NCI-H1694 treated with DMSO at 0.1 percent for 48 hours (cell line): ENCODE measurements at places on chromosomes 16 and 17.

DNA sequence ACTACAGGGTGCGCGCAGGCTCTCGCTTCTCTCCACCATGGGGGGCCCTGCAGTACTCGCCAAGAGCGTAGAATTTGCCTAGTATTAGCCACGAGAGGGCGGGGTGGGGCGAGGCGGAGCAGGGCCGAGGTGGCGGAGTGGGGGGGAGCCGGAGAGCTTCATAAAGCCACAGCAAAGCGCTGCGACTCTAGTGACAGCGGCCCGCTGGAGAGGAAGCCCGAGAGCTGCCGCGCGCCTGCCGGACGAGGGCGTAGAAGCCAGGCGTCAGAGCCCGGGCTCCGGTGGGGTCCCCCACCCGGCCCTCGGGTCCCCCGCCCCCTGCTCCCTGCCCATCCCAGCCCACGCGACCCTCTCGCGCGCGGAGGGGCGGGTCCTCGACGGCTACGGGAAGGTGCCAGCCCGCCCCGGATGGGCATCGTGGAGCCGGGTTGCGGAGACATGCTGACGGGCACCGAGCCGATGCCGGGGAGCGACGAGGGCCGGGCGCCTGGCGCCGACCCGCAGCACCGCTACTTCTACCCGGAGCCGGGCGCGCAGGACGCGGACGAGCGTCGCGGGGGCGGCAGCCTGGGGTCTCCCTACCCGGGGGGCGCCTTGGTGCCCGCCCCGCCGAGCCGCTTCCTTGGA, at the start of gene TBX21:
TSS of gene TBX21 (plus strand) at position 190 of the 627 bp plus-strand sequence. CDS start at position 409, 219 bp downstream.
- DNase-seq, result peak; percentile 64

DNA sequence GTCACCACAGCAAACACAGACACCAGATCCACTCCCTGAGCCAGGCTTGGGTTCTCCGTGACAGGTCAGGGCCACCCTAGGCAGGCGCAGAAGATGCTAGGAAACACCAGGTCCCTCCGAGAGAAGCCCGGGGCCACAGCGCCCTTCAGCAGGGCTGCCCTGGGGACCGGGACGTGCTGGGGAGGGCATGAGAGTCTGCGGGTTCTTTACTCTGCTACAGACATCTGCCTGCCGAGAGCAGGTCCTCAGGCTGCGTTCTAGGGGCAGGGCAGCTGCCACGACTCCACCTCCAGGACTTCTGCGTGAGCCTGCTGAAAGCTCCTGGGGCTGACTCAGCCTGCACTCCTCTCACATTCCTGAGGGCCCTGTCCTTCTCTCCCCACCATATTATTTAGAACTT, 11.4 kb downstream of the MYLK3 start:
- DNase-seq, result no peak

DNA sequence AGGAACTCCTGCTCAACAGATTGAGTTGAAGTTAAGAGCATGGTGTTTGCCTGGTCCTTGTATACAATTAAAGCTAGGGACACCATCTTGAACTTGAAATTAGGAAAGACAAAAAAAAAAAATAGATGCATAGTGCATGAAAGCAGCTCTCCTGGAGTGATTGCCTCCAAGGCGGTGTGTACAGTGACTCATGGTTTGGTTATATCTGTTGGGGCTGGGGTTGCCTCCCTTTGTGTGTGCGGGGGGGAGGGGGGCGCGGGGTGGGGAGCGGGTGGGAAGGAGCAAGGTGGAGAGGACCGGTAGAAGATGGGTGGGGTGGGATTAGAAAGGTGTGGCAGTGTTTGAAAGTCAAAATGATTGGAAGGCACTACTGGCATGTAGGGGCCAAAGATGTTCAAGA, 3.4 kb downstream of the TMED6 start:
- DNase-seq, result no peak

- DNase-seq, result peak; percentile 66
Measured at GRCh38 chr17:45098869-45099616, 33.3 kb downstream of the PLCD3 start.

GRCh38 chr17:55768936-55769624, 18.2 kb downstream of the PCTP start:
- DNase-seq, result no peak

DNA sequence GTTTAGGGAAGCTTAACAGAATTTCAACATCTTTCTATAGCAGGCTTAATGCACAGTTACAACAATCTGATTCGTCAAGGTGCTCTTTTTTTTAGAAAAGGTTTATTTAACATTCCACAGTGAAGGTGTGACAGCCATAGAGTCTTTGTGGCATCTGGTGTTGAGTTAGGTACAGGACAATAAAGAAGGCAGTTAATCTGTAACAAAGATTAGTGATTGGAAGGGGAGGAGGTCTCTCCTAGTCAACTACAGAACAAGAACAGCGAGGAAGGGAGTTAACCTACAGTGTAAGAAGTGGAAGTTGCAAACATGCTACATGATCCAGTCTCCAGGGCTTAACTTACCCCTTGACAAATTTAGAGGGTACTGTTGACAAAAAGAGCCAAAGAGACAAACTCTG, 3.0 kb upstream of the ZDHHC7 start:
- no peak for DNase-seq

DNA sequence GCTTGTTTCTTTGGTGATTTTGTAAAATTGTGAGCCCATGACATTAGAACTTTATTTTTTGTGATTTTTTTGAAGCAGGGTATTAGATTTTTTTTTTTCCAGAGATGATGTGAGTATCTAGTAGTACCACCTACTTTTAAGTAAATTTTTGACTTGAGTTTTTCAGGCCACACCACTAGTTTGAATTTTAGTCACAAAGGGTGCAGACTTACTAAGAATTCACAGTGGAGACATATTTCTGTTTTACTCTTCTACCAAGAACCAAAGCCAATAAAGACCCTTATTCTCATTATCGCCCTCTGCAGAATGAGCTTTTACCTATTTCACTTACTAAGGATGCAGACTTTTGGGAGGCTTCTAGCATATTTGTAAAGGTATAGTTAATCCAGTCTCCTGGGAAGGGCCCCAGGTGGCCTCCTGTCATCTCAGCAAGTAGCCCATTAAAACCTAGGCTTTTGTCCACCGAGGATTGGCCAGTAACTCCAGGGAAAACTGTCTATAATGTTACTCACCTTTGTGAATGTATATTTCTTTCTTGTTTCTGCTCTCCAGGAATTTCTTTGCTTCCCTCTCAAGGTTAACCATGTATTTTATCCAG, 30.6 kb downstream of the NLK start:
- DNase-seq, result no peak

DNA sequence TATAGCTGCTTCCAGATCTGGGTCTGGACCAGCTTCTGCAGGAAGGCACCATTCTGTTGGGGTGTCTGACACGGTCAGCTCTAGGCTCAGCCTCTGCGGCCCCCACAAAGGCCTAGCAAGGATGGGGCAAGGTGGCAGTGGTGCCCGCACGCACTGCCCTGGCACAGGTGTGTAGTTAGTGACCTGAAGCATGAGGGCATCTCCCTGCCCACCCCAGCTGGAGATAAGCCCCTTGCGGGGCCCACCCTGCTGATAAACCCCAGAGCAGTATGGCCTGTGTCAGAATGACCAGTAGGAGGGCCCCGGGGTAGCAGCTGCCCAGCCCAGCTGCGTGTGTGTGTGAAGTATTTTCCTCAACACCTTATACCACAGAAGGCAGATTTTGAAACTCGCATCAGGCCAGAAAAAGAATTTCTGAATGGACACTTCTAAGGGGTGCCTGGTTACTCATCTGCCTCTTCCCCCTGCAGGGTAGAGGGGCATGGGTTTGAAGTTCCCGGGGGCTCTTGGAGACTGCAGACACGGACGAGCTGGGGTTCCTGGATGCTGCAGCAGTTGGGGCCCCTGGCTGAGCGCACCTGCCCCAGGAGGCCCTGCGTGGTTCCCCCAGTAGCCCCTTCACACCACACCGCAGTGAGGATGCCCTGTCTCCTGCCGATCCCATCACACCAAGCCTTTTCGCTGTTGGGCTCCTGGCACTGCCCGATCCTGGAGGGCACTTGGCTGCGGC, 4.5 kb downstream of the ARHGDIA start:
- no peak for DNase-seq

DNA sequence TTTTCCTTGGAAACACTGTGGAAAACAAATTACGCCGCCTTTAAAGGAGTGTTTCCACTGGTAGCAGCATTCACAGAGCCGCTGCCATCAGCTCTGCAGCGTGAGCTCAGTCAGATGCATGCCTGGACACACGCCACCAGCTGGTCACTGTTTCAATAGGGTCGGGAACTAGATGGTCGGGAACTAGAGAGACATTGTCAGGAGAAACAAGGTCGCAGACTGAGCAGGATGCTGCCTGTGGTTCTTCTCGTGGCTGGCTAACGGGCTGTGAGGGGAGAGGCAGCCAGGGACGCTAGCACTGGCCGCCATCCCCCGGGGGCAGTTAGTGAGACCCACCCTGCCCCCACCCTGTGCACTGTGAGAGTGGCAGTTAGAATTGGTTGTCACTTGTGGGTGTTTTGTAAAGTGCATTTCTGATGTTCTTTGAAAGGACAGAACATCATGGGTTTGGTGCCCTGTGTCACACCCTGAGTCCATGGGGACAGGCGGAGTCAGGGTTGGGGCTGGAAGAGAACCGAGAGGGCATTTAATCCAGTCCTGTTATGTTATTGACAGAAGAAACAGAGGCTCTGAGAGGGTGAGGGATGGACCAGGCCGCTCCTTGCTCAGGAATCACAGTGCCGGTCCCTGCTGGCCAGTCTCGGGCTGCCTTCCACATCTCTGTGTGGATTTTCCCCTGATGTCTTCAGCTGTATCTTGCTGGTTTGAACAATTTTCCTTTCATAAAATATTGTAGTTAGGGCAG, 86.3 kb downstream of the SPECC1 start:
- peak; percentile 64 for DNase-seq

- no peak for DNase-seq
Measured at GRCh38 chr17:72613396-72613795, 479.1 kb downstream of the SLC39A11 start.

- DNase-seq, result no peak
Measured at GRCh38 chr17:47076171-47076570, 97.1 kb upstream of the RPRML start.

GRCh38 chr16:85867189-85867588, 31.8 kb upstream of the IRF8 start:
- DNase-seq, result no peak

GRCh38 chr16:78259873-78260272, 160.4 kb downstream of the WWOX start:
- DNase-seq, result no peak

GRCh38 chr17:60594734-60595133, 5.3 kb upstream of the PPM1D start:
- DNase-seq, result peak; percentile 86

DNA sequence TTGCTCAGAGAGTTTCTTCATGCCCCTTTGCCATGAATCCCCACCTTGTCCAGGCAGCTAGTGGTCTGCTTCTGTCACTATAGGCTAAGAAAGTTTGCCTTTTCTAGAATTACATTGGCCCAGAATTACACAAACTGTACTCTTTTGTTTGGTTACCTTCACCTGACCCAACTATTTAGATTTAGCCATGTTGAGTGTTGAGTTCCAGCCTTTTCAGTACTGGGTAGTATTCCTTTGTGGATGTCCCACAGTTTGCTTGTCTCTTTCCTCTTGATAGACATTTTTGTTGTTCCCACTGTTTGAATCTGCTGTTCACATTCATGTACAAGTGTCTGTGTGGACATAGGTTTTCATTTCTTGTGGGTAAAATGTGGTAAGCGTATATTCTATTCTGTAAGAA, 22.3 kb downstream of the USP10 start:
- DNase-seq, result no peak

- DNase-seq, result no peak
Measured at GRCh38 chr16:68961778-68962402, 118.6 kb downstream of the TANGO6 start.

DNA sequence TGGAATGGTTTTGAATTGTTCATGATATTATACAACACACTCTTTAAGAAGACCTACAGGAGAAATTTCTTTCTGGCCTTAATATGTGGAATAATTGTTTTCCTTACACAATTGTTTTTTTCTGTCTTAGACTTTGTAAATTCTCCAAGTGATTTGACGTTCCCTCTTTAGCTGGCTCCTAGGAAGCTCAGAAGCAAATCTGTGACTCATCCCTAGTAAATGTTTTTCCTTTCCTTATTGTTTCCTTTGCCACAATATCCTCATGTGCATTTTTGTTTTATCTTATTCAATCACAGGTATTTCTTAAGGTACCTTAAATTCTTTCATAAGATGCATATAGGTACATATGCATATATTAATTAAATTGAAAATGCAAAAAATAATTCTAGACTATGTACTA, 13.5 kb downstream of the KIAA0753 start:
- no peak for DNase-seq

GRCh38 chr17:31391496-31391949, at the start of gene RAB11FIP4:
Gene RAB11FIP4 (plus strand): TSS chr17:31391675. CDS start chr17:31391853, 178 bp downstream.
- no peak for DNase-seq

DNA sequence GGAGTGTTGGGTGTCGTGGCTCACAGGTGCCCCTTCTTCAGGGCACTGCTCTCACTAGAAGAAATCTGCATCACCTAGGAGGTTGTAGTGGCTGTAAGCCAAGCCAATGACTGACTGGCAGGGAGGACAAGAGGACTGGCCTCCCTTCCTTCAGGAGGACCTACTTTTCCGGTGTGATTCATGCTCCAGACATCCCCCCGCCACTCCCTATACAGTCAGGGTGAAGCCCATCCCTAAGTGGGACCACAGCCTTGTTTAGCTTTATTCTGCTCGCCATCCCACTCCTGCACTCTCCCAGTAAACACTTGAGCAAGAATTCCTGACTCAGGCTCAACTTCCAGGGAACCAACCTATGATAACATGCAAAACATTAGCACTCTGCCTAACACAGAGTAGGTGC, 67.0 kb downstream of the PLCG2 start:
- no peak for DNase-seq

DNA sequence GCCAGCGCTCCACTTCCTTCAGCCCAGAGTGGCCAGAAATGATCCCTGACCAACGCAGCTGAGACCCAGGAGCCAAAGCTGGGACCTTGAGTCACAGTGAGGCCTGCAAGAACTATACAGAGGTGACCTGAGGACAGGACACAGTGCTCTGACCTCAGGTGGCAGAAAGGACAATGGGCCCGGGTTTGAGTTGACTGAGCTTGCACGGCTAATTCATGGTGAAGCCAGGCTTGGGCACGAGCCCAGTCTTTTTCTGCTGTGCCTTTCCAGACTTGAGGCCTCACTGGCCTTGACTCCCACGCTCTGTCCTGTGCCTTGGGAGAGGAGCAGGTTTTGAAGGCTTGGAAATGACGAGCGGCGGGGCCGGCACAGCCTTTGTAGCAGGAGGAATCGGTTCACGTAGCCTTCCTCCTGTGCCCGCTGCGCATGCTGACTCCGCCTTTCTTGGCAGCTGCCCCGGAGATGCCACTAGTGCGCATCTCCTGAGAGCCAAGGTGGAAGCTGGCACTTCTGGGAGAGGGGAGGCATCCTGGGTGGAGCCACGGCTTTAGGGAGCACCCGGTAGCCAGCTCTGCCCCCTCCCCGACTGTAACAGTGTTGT, 34.9 kb downstream of the NDEL1 start:
- DNase-seq, result no peak

- DNase-seq, result no peak
Measured at GRCh38 chr17:54979657-54980056, 11.1 kb downstream of the STXBP4 start.
